ENCODE measurements at places on chromosomes 4 and X.

GRCh38 chr4:68349279-68349648 is 626 bp downstream of the YTHDC1 start:
- no peak for DNase-seq

DNA sequence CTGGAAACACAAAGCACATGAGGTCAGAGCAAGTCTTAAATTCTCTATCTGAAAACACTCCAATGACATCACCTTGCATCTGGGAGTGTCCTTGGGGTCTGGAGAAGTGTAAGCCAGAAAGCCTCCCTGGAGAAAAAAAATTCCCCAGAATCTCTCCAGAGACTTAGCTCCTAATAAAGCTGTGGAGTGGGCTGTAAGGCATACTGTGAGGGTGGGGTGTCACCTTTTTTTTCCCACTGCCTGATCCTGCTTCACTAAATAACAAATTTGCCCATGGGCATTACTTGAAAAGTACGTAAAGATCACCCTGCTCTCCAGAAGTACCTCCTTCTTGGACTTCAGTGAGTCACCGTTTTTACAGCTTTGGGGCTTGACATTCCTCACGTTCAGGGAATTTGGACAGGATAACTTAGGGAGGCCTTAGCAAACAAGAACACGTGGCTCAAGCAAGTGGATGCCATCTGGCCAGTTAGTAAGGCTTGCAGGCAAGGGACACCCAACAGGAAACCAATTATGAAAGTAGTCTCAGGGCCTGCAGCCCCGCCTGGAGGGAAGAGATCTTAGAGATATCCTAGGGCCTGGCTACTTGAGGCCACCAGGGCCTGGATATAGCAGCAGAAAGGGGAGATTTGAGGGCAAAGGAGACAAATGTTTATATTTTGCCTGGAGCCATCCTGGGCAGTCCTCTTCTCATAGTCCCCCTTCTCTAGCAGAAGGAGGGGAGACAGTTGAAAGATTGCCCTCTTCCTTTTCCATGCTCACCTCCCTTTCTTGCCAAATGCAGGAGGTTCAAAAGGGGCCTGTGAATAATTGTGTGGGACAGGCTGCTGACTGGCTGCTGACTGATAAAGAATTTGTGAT is 60.1 kb upstream of the PLAC1 start:
- DNase-seq, result no peak

DNA sequence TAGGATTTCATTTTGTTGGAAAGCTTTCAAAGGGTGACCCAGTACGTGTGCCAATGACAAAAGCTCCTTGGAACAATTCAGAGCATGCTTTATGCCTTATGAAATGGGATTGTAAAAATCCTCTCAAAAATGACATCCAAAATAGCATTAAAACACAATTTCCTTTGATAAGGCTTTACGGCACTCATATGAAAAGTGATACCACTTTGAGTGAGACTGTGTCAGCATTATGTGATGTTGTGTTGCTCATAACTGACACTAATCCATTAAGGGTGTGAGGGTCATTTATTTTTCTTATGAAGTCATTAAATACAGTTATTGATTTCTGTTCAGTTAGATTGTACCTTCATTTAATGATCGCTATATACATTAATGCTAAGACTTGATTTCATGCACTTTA is 250.2 kb downstream of the TENM3 start:
- no peak for DNase-seq

DNA sequence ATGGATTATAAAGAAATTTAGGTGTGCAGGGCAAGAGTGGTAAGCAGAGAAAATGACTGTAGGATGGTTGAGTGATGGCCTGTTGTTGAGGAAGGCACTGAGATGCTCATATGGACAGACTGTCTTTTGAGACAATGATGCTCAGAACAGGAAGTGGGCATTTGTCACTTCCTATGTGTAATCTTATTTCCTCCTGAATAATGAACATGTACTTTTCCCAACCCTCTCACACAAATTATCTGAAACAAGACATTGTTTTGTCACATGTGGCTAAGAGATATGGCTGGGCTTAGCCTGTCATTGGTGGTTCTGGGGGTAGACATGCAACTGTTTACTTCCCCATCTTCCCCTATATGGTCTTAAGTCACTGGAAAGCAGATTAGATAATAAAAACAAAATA is 240.5 kb downstream of the CFAP47 start:
- DNase-seq, result no peak

DNA sequence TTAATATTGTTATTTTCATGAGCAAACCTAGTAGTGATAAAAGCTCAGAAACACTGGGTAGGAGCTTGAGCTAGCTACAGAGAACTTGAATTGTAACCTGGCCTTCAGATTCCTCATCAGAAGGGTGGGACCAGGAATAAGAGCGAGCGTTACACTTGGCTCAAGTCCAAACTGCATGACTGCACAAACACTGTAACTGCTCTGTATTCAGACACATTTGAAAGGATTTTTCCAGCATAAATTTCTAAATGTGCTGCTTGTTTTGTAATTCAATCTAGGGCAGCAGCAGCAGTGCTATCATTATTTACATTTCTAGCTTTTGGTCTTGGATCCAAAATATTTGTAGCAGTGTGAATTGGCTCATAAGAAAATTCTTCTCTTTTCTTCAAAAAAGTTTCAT is 133.0 kb upstream of the TMLHE start:
- DNase-seq, result no peak

DNA sequence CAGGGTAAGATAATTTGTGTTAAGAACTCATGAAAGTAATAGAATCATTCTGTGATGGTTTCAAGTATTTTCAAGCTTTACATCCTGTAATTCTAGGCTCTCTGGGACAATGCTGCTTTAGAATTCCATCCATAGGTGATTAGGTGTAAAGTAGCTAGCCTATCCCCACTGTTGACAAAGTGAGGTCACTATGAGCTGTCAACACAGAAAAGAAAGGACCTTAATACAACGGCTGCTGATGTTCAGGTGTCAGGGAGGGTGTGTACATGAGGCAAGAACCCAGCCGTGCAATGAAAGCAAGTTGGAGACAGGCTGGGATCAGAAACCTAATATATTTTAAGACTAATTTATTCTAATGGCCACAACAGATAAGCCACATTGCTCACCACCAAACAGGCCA is 36.8 kb upstream of the SH3RF1 start:
- no peak for DNase-seq

- no peak for DNase-seq
These were observed 91.5 kb upstream of the DHX15 start for GRCh38 chr4:24675721-24676389.

GRCh38 chr4:75002381-75002780 is 69.5 kb downstream of the PARM1 start:
- no peak for DNase-seq

GRCh38 chrX:131783555-131784308 is 239.4 kb upstream of the STK26 start:
- no peak for DNase-seq

DNA sequence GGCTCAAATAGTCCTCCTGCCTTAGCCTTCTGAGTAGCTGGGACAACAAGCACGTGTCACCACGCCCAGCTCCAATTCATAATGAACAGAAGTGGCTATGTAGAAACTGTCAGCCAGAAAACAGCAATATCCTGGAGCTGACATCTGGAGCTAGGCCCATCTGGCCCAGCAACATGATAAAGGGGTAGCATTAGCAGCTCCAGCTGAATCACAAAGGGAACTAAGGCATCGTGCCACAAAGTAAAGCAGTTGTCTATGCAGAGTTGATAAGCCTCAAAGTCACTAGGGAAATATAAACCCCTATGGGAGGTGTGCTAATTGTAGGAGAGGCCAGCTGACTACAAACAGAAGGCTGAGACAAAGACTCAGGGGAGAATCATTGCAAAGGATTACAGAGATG is 270.5 kb upstream of the GPC4 start:
- DNase-seq, result no peak
